ENCODE measurements at places on chromosomes 6 and 20. TPM values are rescaled to one million over a fixed set of nuclear protein-coding genes. Genes with fewer than 3 reads are reported as not detected.

The TGM3 gene
- polyA plus RNA-seq = 0.99 TPM

The TBXT gene
- not detected for polyA plus RNA-seq

The FAM217A gene
- 2.4 TPM for polyA plus RNA-seq

The TUBB2B gene
- polyA plus RNA-seq = 116 TPM

The TRMT11 gene
- 34.2 TPM for polyA plus RNA-seq

The ENPP5 gene
- polyA plus RNA-seq = 18.9 TPM
